ENCODE measurements at places on chromosomes 3 and 15.
A peak's percentile ranks its signal among the peaks of the same experiment; 100 is the strongest.

GRCh38 chr15:88300089-88300488, 43.5 kb upstream of the NTRK3 start:
- DNase-seq, result no peak

DNA sequence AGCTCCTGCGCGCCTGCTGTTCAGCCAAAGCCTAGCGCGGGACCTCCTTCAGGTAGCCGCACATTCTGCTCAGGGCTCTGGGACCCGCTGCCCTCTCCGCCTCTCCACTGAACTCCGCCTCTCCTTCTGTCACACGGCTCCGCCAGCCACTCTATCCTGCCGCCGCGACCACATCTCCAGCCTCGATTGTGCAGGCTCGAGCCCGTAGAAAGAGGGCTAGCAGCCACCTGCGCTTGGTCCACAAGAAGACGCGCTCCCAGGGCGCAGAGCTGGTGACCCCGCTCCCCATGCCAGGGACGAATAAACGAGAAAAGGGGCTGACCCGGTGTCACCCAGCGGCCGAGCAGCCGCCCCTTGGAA, 1.1 kb upstream of the VIPR1 start:
- no peak for DNase-seq

- no peak for DNase-seq
Measured at GRCh38 chr15:42220216-42220615, 12.1 kb upstream of the VPS39 start.

- no peak for DNase-seq
Measured at GRCh38 chr3:110301781-110302180, 769.8 kb upstream of the NECTIN3 start.

- peak; percentile 70 for DNase-seq
Measured at GRCh38 chr15:55796321-55796965, 53.5 kb upstream of the PRTG start.

GRCh38 chr3:71350998-71351397, 232.5 kb downstream of the FOXP1 start:
- DNase-seq, result no peak

DNA sequence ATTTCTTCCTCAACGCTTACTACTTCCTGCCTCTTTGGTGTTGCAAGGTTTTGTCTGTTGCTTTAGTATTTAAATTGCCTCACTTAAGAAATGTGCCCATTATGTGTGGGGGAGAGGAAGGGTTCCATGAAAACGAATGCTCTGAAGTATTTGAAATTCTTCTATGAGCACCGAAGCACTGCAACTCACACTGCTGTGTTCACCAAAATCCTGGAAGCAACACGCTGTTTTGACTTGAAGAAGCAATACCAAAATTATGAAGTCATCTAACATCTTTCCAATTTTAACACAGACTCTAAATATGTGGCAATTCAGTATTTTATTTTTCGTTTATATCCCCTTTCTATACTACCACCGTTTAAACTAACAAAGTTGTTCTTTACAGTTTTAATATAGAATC, 101.5 kb downstream of the RBMS3 start:
- no peak for DNase-seq

GRCh38 chr3:67783281-67784250, 129.2 kb upstream of the SUCLG2 start:
- DNase-seq, result no peak

DNA sequence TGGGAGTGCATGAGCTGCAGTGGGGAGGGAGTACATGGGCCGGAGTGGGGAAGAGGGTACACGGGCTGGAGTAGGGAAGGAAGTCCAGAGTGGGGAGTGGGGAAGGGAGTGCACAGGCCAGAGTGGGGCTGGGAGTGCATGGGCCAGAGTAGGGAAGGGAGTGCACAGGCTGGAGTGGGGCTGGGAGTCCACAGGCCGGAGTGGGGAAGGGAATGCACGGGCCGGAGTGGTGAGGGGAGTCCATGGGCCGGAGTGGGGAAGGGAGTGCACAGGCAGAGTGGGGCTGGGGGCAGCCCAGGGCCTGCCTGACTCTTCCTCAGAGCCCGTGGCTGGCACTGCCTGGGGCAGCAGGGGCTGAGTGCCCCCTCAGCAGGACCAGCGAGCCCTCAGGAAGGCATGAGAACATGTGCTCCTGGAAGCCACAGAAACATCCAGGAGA, 40.7 kb downstream of the KLF15 start:
- DNase-seq, result no peak

GRCh38 chr3:116001151-116001621, 377.9 kb downstream of the GAP43 start:
- DNase-seq, result peak; percentile 14

DNA sequence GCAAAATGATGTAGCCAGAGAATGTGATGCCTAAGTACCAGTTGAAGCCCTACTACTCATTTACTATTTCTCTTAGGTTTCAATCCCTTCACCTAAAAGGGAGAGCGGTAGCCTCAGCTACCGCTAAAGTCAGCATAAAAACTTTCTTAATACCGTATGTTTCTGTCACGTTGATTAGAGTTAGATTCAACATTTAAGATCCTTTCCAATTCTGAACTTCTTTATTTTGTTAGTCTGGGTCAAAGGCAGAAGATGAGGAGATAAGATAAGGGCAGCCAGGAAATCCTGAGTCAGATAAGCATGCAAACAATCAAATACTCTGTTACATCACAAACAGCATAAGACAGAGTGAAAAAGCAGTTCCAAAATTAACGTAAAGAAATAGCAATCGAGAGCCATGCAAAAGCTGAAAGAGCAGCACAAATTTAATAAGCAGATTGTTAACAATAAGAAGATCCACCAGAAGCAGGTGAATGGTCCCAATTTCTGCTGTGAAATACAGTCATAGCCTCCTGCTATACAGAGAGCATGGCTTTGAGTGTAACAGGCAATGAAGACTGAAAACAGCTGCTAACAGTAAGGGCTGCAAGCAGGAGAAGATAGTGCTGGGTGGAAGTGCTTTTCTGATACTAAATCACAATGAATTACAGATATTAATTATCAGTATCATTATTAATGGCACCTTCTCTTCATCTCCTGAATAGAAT, 3.0 kb downstream of the TMEM207 start:
- DNase-seq, result peak; percentile 29

- peak; percentile 35 for DNase-seq
Measured at GRCh38 chr3:28317438-28318022, 31.0 kb upstream of the ZCWPW2 start.

- DNase-seq, result no peak
Measured at GRCh38 chr3:13420045-13420830, at the start of gene NUP210. Gene NUP210, minus strand, starts transcription at chr3:13420322. Its CDS starts 96 bp downstream, at chr3:13420226.

DNA sequence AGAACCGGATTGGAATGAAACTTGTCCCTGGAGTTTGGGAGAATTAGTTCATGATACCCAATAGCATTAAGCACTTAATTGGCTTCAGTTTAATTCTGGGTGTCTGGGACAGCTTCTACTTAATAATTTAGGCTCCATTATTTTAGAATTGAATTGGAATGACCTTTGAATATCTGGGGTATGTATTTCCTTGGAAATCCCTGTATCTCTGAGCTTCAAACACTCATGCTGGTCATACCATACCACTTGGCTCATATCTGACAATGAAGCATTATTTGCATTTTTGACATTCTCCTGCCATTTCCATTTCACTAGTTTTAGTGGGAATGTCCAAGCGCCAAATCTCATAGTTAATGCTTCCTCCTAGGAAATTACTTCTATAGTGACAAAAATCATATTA, 393.1 kb downstream of the DIPK2A start:
- no peak for DNase-seq

DNA sequence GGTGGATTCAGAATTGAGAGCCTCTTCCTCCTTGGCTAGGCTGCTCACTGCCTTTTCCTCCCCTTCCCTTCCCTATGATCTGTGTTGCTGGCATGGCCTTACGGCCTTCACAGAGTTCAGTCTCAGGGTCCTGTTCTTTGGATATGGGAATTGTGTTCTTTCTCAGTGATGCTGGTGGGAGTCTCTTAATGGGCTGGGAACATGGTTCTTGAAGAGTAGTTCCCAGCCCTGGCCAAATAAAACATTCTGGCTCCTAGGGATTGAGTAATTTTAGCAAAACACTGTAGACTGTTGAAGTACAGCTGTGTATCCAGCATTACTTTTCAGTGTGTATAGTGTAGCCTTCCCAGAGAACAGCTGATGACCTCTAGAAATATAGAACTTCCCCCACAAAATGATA, 22.6 kb upstream of the FILIP1L start:
- DNase-seq, result no peak

DNA sequence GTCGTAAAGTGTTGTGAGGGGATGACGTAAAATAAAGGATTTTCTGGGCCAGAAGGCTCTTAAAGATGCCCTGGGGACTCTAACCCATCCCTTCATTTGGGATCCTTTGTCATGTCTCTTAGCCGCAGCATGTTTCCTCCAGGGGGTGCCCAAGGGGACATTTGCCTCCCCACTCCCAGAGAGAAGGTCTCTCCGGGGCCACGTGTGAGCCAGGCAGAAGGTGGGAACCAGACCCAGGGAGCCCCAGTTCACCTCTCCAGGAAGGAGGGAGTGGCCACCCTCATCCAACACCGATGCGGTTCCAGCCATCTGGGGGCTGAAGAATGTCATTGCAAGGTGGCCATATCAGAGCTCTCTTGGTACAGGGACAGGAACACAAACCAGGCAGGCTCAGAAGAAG, 25.2 kb downstream of the ST8SIA2 start:
- DNase-seq, result no peak

GRCh38 chr15:95869920-95870319, 460.6 kb upstream of the NR2F2 start:
- DNase-seq, result no peak

GRCh38 chr3:45524565-45524964, 70.0 kb upstream of the LIMD1 start:
- DNase-seq, result no peak

GRCh38 chr15:80660119-80660518, 35.0 kb upstream of the ABHD17C start:
- peak; percentile 59 for DNase-seq

- no peak for DNase-seq
Measured at GRCh38 chr15:97446138-97446537, 514.4 kb upstream of the ARRDC4 start.

Data from RPMI7951 (cell line).